NCI-H187 (cell line): ENCODE measurements at places on chromosomes 13 and 19.

GRCh38 chr13:46343279-46343994 lies 43.6 kb downstream of the RUBCNL start:
- no peak for DNase-seq

DNA sequence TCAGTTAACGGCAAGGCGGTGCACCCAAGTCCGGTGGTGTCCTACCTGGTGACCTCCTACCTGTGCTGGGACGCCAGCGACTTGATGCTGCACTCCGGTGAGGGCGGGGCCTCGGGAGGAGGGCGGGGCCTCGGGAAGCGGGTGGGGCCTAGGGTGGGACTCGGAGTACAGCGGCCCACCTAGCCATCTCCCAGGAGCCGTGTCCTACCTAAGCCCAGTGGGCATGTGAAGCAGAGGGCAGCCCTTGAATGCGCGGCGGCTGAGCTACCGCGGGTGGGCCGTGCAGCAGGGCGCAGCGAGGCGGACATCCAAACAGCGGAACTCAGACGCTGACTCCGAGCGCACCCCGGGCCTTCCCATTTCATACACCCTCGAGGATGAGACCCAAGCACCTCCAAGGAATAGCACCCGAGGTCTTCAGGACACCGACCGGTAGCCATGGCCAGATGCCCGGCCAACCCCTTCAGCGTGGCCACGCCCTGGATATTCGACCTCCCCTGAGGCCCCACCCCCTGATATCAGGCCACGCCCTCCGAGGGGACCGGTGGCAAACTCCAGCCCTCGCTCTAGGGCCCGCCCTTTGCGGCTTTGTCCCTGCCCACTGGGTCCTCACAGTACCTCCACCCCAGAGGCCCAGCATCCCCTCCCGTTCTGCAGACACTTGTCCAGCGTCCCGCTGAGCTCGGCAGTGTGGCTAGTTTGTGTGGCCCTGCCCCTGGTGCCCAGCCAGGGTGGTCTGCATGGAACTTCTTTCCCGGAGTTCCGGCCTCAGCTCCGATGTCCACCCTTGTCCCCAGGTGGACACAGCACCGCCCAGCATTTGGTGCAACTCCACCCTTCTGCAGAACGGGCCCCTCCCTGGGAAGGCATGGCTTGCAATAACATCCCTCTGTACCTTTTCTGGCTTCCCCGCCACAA lies 5.4 kb downstream of the KLK1 start:
- peak; percentile 66 for DNase-seq

DNA sequence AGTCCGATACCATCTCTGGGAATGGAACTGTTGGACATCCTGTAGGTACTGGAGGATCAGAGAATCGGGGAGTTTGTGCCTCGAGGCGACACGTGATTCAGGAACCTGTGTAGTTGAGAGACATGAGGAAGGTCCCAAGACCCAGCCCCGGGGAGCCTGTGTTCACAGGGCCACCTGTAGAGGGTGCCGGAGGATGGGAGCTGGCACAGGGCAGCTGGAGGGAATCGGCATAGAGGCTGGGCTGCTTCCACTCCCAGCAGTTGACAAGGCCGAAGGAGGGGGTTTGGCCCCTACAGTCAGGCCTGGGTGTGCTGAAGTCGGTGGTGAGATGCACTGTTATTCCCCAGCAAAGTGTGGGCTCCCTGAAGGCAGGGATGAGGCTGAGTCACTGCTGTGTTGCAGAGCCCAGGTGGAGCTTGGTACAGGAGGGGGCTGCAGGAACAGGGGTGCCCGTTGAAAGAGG lies 2.5 kb upstream of the ISYNA1 start:
- no peak for DNase-seq

GRCh38 chr13:24671386-24672113 lies 8.7 kb upstream of the ATP12A start:
- peak; percentile 55 for DNase-seq

- DNase-seq: no peak
Observed at GRCh38 chr13:72217142-72217541, 350.1 kb upstream of the DACH1 start.

DNA sequence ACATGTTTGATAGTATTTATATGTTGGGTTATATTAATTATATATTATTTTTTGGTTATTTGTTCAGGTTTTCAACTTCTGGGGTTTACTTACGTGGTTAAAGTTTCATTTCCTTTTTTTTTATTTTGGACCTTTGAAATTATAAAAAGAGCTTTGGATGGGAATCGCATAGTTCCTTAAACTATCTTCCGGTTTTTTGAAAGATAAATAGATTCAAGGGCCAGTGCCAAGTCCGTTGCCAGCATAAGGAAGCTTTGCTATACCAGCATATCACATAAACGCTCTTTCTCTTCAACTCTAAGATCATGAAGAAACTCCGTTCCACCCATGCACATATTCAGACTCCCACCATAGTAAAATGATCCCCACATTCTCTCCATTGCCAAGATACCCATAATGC lies 7.4 kb upstream of the OXGR1 start:
- DNase-seq: no peak

DNA sequence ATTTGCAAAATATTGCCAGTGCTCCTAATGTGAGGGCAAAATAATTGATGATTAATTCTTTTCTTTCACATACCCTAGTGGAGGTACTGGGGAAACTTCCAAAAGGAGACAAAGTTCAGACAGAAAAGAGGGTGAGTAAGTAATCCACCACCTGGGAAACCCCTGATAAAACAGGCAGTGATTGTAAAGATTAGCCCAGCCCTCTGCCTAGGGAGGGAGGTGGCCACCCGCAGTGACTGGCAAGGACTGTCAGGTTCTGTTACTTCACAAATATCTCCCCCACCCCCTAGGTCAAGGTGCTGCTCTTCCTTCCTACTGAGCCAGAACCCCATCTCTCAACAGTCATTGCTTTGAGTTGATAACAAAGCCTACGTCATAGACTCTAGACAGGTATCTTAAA lies 239.7 kb downstream of the DNAJC15 start:
- DNase-seq: no peak

DNA sequence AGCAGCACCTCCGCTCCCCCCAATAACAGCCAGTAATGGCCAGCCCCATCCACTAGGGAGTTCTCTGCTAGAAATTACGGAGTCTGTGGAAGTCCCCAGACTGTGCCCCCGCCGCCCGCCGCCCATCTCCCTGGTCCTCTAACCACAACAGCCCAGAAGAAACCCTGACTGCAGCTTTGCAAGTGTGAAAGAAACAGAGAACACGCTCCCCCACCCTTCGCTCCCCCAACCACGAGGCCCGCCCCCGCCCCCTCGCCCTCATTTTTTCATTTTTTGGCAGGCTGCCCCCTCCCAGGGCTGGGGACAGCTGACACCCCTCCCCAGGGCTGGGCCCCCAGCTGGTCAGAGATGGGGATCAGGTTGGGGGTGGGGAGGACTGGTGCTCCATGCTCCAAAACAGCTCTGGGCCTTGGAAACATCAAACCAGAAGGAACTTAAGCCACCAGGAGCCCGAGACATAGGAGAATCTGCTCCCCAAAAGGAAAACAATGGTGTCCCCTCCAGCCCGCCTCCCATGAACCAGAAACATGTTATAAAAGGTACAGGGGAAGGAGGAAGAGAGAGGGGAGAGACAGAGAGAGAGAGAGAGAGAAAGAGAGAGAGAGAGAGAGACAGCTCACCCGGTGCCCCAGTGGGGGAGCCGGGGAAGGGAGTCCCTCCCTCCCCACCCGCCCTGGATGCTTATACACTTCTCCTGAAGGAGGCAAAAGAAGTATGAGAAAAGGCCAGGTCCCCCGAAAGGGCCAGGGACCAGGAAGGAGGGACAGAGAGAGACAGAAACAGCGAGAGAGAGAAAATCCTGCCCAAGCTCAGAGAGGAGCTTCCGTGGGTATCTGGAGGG lies 29.8 kb upstream of the ASF1B start:
- no peak for DNase-seq

GRCh38 chr13:49026851-49027250 lies 51.1 kb downstream of the FNDC3A start:
- DNase-seq: no peak

GRCh38 chr13:27339299-27339698 lies 68.7 kb downstream of the RASL11A start:
- DNase-seq: no peak

- no peak for DNase-seq
Observed at GRCh38 chr19:1295169-1296012, 9.7 kb downstream of the EFNA2 start.
